ENCODE measurements at places on chromosomes 16 and 17. TPM values are rescaled to one million over a fixed set of nuclear protein-coding genes. Genes with fewer than 3 reads are reported as not detected.

Gene ENO3
- total RNA-seq, result 3.3 TPM

DNA sequence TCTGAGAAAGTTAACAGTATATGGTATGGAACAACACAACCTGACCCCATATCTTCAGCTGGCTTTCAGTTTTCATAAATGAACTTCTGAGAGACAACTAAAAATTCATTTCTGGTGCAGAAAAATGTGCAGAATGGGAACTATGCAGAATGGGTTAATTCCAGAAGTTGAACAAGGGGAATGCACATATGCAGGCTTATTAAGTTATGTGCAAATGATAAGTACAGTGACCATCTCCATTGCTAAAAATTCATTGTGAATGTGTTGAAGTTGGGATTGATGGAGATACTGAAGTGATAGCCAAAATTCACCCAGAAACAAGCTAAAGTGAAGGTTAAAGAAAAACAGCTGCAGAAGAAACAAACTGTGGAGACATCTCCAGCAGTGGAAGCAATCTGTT is 315.8 kb downstream of the CA10 start:
- peak; percentile 35 for DNase-seq

DNA sequence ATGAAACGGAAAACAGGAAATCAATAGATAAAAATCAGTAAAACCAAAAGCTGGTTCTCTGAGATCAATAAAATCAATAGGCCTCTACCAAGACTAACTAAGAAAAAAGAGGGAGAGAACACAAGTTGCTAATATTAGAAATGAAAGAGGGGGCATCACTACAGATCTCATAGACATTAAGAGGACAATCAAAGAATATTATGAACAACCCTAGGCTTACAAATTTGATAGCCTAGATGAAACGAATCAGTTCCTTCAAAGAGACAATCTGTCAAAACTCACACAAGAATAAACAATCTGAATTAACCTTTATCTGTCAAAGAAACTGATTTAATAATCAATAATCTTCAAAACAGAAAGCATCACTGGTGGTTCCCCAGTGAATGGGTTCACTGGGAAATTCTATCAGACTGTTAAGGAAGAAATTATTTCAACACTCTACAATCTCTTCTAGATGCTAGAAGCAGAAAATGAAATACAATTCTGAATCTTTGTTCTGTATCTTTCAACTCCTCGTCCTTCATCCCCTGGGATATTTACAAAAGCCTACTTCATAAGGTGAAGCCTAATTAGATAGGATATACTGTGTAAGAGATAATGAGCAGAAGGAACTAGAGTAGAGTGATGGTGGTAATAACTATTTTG is 4.4 kb downstream of the ABCA9 start:
- DNase-seq, result no peak

Gene CA5A
- 0.03 TPM for total RNA-seq

DNA sequence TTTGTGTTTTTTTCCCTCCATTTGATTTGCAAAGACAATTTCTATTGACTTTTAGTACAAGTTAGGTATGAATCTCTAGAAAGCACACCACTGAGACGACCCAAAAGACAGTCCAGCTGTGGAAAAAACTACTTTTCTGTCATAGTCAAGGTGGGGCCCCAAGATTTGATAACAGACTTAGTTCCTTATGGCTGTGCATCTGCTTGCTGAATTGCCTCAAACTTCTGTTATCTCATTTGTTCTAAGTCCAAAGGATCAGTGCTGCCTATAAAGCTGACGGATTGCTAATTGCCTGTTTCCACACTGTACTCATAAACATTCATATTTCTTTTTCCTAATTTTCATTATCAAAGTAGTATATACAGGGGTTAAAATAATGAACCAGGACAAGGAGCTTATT is 180.8 kb downstream of the SPECC1 start:
- DNase-seq, result no peak

Gene PRSS36
- total RNA-seq, result 0.43 TPM

DNA sequence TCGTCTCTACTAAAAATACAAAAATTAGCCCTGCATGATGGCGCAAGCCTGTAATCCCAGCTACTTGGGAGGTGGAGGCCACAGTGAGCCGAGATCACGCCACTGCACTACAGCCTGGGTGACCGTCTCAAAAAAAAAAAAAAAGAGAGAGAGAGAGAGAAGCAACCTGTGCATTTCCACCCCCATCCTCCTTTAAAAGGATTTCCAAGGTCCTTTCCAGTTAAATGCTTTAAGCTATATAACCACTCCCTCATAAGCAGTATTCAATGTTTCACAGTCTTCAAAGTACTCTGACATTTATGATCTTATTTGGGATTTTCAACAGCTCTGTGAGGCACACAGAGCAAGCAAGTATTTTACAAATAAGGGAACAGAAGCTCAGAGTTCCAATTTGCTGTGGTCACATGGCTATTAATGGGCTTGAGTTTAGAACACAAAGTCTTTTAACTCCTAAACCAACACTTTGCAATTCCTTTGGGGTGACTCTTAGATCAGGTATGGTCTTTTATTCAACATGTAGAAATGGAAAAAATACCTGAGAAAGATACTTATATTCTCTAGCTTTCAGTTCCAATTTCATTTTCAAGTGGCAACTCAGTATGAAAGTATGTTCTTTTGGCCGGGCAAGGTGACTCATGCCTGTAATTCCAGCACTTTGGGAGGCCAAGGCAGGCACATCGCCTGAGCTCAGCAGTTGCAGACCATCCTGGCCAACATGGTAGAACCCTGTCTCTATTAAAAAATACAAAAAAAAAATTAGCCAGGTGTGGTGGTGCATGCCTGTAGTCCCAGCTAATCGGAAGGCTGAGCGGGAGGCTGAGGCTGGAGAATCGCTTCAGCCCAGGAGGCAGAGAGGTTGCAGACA is 31.3 kb downstream of the SPOP start:
- no peak for DNase-seq

DNA sequence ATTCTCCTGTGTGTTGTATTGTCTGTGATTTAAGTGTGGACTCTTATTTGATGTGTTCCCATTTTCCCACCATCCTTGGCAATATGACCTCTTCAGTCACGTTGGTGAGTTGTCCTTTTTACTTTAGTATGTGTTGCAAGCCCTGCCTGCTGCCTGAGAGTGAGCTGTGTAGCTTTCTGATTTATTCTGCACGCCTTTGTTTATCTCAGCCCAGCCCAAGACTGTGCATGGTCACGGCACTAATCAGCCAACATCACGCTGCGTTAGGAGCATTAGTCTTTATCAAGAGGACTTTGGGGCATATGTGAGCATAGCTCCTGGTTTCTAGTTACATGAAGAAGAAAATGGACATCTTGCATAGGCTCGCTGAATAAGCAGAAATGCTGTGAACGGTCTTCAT is 6.0 kb downstream of the TOM1L1 start:
- DNase-seq, result no peak

GRCh38 chr17:50972577-50972976 is 106.4 kb upstream of the TOB1 start:
- no peak for DNase-seq

Gene SLC22A31
- total RNA-seq, result 227 TPM

- DNase-seq, result no peak
These were observed 15.7 kb upstream of the GFOD2 start for GRCh38 chr16:67734731-67735201.

DNA sequence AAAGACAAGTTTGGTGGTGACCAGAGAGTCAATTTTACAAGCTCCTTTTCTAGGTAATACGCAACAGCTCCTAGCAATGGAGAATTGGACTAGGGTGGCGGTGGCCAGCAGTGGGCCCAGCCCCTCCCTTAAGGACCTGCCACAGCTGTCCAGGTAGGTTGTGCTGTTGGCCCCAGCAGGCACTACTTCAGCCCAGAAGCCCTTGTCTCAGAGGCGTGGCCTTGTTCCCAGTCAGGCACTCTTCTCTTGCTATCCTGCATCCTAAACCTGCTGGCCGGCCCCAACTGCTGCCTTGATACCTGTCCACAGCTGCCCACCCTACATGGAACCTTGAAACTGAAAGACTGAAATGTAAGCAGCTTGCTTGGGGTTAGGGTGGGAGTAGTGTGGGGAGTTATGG is 989 bp upstream of the GALK1 start:
- no peak for DNase-seq
